ENCODE measurements at places on chromosomes 5 and 9.

- no peak for DNase-seq
Observed at GRCh38 chr5:27832886-27833285, 794.5 kb upstream of the CDH9 start.

DNA sequence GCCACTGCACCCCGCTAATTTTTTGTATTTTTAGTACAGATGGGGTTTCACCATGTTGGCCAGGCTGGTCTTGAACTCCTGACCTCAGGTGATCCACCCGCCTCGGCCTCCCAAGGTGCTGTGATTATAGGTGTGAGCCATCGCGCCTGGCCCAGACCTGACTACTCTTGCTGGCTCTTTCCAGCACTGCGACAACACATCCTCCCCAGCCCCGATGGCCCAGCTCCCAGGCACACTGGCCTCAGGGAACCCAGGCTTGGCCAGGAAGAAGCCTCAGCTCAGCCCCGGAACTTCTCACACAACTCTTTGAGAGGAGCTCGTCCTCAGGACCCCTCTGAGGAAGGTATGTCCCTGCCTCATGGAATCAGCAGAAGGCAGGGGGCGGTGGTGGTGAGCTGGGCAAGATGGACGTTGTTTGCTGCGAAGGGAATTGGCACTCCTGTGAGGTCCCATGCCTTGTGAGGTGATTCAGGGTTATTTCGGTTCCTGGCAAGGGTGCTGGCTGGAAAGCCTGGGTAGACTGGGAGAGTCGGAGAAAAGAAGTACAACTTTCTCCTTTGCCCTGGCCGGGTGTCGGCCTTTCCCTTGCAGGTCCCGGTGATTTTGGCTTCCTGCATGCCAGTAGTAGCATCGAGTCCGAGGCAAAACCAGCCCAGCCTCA lies 5.9 kb downstream of the DELE1 start:
- no peak for DNase-seq

- DNase-seq: no peak
Observed at GRCh38 chr9:33377089-33377715, 25.2 kb downstream of the AQP7 start.

GRCh38 chr5:63563008-63563917 lies 399.0 kb downstream of the HTR1A start:
- DNase-seq: no peak

DNA sequence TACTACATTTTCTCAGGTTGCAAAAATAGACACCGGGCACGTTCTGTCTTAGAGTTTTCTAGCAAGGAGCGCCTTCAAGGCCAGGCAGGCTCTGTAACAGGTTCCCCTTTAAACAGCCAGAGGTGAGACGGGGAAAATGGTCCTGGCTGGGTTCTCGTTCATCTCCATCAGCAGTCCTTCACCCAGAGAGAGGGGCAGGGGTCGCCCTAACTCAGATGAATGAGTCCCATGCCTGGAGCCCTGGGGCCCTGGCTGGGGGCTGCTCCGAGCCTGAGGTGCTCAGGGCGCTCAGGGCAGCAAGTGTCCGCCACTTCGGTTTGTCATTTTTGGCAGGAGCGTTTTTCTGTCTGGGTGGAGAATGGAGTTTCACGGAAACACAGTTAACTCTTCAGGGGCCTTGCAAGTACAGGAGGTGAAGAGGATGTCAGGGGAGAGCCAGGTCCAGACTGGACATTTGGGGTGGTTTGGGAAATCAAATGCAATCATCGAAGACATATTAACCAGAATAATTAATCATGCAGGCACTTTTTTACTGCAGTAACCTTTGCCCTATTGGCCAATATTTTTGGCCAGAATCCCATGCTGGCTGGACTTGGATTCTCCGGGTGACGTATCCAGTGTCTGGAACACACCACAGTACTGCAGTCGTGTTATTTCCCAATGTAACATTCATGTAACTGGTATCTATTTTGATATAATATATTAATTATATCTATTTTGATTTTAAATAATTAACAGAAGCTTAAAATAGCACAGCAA lies 2.9 kb downstream of the NTNG2 start:
- DNase-seq: no peak

DNA sequence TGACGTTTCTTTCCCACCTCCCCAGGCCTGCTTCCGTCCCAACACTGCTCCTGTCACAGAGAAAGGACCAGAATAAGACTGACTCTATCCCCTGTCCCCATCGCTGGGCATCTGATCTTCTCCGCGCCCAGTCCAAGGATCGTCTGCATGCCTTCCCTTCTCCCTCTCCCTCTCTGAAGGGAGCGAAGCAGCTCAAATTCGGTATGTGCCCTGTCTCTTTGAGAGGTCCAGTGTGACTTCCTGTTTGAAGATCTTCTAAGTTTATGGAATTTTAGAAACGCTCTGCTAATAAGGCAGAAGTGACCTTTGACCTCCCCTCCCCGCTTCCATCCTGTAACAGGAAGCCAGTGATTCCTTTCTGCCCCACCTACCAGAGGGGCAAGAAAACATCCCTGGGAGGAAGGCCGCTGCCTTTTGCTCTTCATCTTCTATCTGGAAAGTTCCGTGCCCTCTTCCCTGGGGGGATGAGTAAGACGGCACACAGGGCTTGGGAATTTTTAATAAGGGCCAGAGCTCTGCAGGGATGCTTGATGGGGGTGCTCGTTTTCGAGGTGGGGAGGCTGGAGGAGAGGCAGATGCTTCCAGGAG lies 40.7 kb upstream of the RNU6ATAC start:
- DNase-seq: no peak

DNA sequence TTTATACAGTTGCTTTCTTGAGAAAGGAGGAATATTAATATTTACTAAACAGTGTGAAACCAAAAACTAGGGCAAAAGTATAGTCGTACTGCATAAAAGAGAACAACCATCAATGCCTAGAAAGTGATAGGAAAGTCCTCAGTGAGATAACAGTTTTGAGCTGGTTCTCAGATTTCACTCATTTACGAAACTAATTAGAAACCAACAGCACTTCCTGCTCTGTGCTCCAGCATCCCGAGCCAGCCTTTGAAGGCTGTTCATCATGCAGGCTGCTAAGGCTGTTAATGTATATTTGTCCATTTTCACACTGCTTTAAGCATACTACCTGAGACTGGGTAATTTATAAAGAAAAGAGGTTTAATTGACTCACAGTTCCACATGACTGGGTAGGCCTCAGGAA lies 2039.9 kb downstream of the EFNA5 start:
- no peak for DNase-seq

- DNase-seq: no peak
Observed at GRCh38 chr5:84680908-84681307, 296.2 kb upstream of the EDIL3 start.

DNA sequence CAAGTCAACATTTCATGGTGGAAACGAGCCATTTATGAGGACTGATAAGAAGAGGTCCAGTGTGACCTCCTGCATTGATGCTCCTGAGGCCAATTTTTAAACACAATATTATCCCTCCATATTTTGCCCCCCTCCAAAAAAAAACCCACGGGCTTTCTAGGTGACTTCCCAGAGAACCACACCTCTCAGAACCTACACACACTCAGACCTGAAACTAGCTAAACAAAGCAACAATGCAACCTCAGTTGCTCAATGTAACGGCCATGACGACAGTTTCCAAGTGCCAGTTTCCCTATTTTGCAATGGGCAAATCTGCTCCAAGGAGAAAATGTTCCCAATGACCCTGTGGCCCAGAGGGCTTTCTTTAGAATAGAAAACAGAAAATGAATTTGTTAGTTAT lies 3.5 kb downstream of the NRG2 start:
- no peak for DNase-seq

DNA sequence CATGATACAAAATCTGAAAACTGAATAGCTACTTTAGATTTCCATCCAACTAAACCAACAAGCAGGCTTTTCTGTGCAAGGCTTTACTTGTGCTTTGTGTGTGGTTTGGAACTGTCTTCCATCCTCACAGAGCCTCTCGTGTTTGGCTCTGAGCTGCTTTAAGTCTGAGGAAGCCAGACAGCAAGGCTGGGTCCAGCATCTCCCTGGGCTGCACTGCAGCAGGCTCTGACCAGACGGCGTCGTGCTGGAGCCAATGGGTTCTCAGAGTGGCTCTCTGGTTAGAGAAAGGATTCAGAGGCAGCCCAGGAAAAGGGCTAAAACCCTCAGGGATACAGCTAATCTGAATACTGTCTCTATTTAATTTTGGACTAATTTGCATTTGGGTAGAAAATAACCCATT lies 207.9 kb upstream of the EFNA5 start:
- no peak for DNase-seq

GRCh38 chr9:115098226-115098965 lies 19.6 kb downstream of the TNC start:
- DNase-seq: no peak

DNA sequence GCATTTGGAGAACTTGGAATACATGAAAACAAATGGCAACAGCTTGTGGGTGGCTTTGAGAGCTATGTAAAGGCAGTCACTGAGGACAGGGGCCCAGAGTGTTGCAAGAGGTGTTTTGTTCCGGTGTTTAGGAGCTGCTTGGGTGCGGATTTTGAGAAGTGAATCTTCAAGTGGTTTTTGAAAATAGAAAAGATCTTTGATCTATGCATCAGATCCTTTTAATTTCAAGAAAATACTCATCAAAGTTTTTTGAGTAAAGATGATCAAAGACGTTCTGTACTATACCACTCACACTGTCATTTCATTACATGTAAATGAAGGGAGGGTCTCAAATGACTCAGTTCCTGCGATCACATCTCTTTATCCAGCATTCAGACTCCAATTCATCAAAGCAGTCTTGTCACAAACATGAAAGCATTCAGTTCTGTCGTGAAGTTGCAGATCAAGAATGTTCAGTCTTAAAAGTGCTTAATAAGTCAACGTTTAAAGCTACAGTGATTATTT lies 112.5 kb downstream of the WDR41 start:
- no peak for DNase-seq

DNA sequence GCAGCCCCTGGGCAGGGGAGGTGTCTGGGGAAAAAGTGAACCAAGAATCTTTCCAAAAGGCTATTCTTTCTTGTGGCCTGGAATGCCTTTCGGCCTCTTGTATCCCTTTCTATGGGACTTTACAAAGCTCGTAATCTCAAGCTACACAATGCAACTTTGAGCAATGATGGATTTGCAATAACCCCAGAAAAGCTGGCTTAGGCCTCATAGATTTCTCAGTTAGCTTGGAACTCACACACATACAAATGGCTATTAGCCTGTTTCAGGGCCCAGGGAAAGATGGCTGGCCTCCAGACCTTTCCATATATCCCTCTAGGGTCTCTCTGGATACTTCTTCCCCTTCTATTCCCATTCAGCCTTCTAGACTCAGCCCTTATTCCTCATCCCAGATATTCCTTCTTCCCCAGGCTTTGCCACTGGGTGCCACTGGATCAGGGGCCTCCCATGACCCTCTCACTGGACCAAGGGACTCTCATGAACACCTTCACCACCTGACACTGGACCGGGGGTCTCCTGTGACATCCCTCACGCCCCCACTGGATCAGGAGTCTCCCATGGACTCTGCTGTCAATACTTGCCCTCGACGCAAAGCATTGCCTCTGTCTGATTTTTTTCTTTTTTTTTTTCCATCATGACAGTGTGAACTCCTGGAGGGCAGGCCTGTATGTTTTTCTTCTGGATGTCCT lies 59.5 kb downstream of the RAD23B start:
- no peak for DNase-seq

DNA sequence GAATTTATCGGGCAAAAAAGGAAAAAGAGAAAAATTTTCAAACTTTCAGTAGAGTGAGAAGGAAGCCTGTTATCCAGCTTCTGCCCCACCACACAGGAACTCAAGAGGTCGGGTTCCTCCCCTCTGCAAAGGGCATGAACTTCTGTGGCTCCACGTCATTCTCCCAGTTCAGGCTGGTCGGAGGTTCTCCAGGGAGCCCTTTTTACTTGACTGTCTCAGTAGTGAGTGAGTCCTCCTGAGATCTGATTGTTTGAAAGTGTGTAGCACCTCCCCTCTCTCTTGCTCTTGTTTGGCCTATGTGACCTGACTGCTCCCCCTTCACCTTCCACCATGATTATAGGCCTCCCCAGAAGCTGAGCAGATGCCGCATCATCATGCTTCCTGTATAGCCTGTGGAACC lies 9.7 kb downstream of the SPINK1 start:
- no peak for DNase-seq

- DNase-seq: peak; percentile 32
Observed at GRCh38 chr9:125189011-125189360, 617 bp downstream of the PPP6C start.

DNA sequence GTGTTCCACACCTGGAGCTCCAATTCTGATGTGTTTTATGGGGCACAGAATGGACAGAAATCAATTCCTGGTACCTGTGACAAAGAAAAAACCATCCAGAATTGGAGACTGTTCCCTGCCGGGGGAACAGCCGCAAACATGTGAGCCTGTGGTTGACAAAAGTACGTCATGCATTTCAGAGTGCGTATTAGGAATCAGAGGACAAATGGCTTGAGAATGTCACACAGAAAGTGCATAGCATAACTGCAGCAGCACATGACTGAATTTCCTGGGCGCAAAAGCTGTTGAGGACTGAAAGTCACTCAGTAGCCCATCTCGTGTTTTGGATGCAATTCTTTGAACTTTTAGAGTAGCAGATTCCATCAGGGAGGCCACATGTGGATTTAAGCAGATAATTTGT lies 85.1 kb downstream of the TRIO start:
- DNase-seq: no peak

DNA sequence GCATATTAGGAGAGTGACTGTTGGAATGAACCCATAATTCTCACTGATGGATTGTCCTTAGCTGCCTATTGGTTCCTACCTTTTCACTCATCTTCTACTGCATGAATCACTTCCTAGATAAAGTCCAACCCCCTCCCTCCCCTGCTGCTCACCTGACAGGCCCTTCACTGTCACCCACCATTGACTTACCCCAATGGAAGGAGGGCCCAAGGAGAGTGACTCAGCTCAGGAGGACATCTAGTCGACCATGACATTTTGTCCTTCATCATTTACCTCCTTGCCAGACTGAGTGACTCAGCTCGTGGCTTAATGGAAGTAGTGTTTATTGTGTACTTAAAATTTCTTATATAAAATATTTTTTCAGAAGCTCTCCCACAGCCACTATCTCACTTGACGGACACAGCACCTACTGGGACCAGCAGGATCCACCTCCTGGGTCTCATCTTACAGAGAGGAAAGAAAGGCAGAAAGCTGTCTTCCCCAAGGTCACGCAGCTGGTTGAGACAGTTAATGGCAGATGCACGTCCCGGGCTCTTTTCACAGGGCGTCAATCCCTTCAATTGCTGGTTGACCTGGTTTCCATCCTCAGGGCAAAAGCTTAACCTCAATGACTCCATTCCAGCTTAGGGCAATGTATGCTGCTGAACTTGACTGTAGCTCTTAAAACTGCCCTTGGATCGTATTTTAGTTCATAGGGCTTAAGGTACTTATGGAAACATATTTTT lies 142.3 kb downstream of the MARCHF11 start:
- no peak for DNase-seq
